Vagina (tissue), 2 donors: ENCODE measurements at places on chromosomes 16 and 17.

DNA sequence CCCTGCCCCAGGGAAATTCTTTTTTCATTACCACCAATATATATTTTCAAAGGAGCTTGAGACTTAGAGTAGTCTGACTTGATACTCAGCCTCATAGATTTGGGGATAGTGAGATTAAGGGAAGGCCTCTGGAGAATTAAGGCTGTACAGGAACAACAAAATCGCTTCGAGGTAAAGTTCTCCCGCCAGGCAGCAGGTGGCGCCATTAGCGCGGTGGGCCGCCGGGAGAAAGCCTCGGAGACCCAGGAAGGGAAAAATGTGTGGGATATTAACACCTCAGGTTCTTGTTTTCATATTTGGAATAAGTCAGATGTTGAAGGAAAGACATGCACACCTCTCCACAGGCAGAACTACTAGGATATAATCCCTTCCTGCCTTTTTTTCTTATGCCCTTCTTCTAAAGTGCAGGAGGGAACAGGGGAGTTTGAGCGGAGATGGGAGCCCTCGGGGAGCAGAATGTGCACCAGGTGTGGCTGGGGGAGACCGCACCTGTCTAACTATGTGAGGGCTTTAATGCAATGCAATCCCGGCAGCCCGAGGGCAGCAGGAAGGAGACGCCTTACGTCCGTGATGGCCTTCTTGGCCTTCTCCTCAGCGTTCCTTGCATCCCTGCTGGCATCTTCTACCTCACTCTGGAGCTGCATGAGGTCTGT, 25.9 kb downstream of the MYH3 start:
- no peak for DNase-seq

DNA sequence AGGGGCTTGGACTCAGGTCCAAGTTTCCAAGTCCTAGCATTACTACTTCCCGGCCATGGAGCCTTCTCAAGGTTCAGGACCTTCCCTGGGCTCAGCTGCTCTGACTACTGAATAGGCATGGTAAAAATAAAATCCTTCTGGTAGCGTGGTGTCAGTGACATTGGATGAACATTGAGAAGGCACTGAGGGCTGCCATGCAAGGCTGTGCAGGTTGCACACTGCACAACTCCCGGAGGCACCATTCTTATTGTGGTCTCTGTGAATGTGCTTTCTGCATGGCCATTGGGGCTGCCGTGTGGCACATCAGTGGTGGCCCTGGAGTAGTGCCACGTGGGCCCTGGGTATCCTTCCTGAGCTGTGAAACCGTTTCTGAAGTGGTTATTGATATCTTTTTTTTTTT, 250.2 kb upstream of the CIBAR2 start:
- no peak for DNase-seq

DNA sequence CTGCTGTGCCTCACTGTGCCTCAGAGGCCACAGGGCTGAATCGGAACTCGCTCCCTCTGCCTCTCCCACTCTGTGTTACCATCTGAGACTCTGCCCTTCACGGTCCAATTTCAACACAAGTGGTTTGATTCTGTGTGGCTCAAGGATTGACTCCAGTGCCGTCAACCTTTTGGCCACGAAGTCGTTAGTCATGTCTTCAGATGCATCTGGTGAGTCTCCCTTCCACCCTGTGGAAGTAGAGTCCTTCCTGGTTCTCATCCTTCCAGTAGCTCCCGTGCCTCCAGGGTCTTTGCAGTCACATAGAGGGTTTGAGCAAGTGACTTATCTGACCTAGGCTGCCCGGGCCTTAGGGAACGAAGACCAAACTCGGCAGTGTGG, 51.2 kb downstream of the PGS1 start:
- no peak for DNase-seq

GRCh38 chr16:8816967-8817655, 19.5 kb downstream of the PMM2 start:
- no peak for DNase-seq

- DNase-seq, result no peak
Observed at GRCh38 chr16:74942977-74943918, 41.7 kb downstream of the WDR59 start.

- no peak for DNase-seq
Observed at GRCh38 chr16:64440421-64440831, 681.4 kb downstream of the CDH11 start.

DNA sequence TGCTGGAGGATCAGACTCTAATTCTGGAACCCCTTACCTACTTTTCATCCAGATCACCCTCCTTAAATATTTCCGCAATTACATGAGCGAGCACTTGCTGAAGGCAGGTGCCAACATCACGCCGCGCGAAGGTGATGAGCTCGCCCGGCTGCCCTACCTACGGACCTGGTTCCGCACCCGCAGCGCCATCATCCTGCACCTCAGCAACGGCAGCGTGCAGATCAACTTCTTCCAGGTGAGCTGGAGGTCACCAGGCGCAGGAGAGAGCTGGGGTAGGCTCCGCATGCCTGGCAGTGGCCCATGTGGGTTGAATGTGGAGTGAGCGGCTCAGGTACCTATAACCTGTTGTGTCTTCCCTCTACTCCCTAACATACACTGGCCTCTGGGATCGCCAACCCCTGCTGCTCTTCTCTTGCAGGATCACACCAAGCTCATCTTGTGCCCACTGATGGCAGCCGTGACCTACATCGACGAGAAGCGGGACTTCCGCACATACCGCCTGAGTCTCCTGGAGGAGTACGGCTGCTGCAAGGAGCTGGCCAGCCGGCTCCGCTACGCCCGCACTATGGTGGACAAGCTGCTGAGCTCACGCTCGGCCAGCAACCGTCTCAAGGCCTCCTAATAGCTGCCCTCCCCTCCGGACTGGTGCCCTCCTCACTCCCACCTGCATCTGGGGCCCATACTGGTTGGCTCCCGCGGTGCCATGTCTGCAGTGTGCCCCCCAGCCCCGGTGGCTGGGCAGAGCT, 10.9 kb downstream of the PLK1 start:
- DNase-seq, result no peak

GRCh38 chr16:69440250-69440649, 15.8 kb downstream of the CYB5B start:
- no peak for DNase-seq

- no peak for DNase-seq
Observed at GRCh38 chr16:24769806-24770205, 40.4 kb downstream of the TNRC6A start.

GRCh38 chr16:65494609-65495008, 372.7 kb upstream of the CDH11 start:
- no peak for DNase-seq

GRCh38 chr17:77995146-77995852, 36.8 kb downstream of the TNRC6C start:
- DNase-seq, result no peak

- DNase-seq, result no peak
Observed at GRCh38 chr16:65572156-65572555, 450.3 kb upstream of the CDH11 start.

- no peak for DNase-seq
Observed at GRCh38 chr16:23286131-23286532, 16.0 kb upstream of the SCNN1B start.

DNA sequence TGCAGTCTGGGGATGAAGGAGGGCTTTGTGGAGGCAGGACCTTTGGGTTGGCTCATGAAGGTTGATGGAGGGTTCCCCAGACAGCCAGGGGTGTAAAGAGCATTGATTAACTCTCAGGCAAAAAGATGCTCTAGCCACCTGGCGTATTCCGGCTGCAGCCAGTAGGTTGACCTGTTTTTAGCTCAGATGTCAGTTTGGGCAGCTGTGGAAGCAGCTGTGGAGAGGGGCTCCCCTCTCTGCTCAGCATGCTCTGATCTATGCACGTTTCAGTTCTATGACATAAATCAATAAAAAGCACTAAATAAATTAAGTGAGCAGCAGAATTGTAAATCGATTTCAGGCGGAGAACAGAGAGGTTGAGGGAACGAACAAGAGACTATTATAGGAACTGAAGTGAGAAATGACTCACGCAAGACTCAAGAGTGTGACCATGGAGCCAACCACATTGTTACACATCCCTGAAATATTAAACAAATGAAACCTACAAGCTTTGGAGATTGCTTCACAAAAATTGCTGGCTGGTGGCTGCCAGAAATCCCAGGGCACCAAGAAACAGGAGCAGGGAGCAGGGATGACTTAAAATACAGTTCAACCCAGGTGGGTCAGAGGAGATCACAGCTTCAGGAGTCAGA, 111.9 kb downstream of the GSG1L start:
- DNase-seq, result no peak

DNA sequence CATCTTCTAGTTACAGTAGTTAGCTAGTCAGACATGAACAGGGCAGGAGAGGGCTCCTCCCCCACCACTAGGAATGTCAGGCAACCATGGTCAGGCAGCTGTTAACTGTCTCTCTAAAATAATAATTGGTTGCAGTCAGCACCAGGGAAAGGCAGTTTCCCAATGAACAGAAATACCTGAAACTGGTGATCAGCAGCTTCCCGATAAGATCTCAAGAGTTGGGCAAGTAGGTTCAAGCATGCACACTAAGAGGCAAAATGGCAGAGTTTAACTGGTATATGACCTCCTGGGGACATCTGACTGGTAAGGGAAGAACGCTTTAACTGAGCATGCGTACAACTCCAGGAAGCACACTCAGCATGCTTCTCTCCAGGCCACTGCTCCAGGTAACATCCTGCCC, 12.6 kb upstream of the XYLT1 start:
- DNase-seq, result no peak

DNA sequence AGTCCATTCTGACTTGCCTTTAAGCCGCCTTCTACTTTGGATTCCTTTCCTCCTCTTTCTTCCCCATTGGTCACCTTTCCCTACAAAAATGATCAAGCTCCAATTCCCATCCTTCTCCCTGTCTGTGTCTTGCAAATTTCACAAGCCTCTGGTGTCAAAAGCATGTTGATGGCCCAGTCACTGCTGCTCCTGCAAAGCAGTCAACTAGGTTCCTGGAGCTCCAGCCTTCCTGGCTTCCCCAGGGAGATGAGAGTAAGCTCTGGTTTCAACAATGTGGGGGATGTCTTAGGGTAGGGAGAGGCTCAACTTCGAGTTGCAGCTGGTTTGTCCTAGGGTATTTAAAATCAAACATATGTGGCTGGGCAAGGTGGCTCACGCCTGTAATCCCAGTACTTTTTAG, 36.1 kb upstream of the HELZ start:
- no peak for DNase-seq

DNA sequence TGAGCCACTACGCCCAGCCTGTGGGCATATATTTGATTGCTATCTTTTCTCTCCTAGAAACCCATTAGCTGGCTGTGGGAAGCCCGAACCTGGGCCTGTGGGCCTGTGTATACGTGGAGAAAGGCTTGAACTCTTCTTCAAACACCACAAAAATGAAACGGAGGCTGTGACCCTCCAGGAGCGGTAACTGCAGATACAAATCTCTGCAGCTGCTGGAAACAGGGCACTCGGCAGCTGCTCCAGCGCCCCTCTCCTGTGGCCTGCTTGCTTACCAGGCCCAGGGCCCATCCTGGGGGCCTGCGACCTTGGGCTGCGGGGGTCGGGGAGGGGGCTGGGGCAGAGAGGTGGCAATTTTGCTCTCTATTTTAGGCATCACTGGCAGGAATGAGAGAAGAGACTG, 28.0 kb upstream of the MTSS2 start:
- no peak for DNase-seq

GRCh38 chr16:89565506-89566372, 5.3 kb downstream of the RPL13 start:
- no peak for DNase-seq

DNA sequence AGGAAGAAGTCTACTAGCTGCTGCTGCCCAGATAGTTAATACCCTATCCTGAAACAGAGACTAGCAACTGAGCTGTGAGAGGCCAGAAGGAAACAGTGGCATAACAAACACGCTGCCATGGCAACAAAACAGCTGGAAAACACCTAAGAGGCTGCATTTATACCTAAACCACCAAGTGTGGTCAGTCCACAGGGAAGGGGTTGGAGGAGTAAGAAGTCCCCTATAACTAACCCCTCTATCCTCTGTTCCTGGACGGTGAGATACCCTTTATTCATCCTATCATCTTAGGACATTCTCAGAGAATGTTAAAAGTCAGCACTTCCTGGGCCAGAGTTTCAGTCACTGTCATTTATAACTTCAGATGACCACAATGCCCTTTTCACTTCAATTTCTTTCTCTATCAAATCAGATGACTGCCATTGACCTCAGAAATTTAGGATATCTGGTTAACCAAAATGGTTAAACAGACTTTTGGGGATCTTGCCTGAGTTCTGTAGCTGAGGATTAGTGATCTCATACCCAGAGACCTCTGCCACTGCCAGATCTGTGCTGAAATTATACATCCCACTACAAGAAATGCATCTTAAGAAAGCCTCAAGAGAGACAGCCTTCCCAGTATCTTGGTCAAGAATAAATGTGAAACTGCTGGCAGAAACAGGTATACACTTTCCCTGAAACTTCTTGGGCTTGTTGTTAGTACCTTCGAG, 36.2 kb downstream of the STH start:
- no peak for DNase-seq

DNA sequence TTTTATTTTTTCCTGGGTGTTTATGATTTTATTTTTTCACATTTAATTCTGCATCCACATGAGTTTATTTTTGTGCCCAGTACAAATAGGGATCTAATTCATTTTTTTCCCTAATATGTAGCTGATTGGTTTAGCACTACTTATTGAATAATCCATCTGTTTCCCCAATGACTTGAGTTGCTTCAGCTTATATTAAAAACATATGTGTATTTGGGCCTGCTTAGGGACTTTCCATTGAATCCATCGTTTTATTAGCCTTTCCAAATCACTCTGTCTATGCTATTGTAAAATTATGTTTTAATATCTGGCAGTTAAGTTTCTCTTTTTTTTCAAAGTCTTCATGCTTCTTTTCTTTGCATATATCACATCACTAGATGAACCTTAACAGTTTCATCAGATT, 42.2 kb downstream of the WWP2 start:
- DNase-seq, result no peak
